ENCODE measurements at places on chromosomes 6 and 20.

GRCh38 chr6:56497240-56497639, 145.4 kb downstream of the DST start:
- no peak for DNase-seq

- DNase-seq, result no peak
Observed at GRCh38 chr6:22322103-22323030, 25.5 kb upstream of the PRL start.

DNA sequence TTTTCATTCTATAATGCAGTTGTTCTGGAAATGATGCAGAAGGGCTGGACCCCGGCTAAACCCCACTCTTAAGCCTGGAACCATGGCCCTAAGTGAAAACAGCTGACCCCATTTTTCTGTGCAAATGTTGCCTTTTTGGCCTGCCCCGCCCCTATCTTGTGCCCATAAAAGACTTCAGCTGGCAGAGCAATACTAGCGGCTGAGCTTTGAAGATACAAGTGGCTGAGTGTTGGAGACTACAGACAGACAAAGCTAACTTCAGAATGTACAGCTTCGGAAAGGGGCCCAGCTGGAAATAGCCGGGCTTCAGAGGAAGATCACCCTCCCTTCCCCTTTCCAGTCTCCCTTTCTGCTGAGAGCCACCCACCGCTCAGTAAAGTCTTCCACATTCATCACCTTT, 258.6 kb upstream of the SPTLC3 start:
- DNase-seq, result no peak

GRCh38 chr6:162711376-162711775, 16.2 kb downstream of the PRKN start:
- DNase-seq, result no peak

- no peak for DNase-seq
Observed at GRCh38 chr6:33624856-33625255, 3.7 kb downstream of the ITPR3 start.

- no peak for DNase-seq
Observed at GRCh38 chr20:4951299-4951698, 50.0 kb downstream of the SLC23A2 start.

GRCh38 chr6:56348578-56348977, 101.2 kb upstream of the COL21A1 start:
- DNase-seq, result no peak

DNA sequence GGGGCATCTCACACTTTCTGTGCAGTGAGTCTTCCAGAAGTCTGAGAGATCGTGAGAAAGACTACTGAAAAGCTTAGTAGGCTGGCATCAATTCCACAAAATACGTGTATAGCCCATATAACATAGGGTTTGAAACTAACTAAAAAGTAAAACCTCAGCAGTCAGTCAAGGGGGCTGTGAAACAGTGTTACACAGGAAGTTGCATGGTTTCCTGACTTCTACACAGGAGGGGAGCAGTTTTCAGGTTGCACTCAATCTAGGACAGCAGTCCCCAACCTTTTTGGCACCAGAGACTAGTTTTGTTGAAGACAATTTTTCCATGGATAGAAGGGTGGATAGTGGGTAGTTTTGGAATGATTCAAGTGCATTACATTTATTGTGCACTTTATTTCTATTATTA, 4.7 kb upstream of the LY86 start:
- DNase-seq, result no peak

Measured in NCI-H1417 treated with DMSO at 0.1 percent for 48 hours (cell line).